Vagina (tissue), 2 donors: ENCODE measurements at places on chromosomes 7 and 10.

DNA sequence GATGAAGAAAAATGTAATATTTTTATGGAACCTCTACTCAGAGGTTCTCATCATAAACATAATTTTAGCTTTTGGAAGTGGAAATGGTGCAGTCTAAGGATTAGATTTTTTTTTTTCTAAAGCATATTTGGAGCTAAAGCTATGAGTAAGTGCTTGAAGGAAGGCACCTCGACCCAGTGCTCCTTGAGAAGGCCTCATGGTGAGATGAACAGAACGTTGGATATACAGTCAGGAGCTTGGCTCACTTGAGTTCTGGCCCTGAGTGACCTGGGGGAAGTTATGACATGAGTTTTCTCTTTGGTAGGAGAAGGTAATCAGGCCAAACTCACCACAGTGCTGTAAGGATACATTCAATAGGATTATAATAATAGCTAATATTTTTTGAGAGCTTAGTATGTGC is 163.3 kb downstream of the JCAD start:
- no peak for DNase-seq

DNA sequence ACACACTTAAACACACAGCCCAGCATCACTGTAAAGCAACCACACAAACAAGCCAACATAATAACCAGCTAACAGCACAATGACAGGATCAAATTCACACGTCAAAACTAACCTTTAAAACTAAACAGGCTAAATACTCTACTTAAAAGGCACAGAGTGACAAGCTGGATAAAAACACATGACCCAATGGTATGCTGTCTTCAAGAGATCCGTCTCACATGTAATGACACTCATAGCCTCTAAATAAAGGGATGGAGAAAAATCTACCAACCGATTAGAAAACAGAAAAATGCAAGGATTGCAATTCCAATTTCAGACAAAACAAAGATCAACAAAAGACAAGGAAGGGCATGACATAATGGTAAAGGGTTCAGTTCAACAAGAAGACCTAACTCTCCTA is 17.2 kb upstream of the PRSS58 start:
- DNase-seq = no peak

GRCh38 chr10:69871074-69871473 is 69.4 kb downstream of the COL13A1 start:
- no peak for DNase-seq

GRCh38 chr7:129902788-129903422 is 49.9 kb downstream of the UBE2H start:
- no peak for DNase-seq

GRCh38 chr10:35633006-35633980 is 8.8 kb downstream of the FZD8 start:
- DNase-seq = no peak

DNA sequence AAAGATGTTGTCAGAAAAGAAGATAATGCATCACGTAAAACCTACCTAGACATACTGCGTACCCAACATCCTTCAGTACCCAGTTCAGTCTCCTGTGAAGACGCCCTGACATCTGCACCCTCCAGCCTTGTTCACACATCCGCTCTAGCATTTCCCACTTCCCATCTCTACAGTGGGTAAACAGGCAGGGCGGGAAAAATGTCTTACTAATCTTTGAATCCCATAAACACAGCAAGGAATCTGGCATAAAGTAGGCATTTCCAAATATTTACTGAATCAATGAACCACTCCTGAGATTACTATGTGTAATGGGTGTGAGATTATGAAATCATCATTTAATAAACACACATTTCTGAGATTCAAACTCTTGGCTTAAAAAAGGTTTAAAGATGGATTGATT is 132.8 kb downstream of the GLI3 start:
- no peak for DNase-seq

GRCh38 chr7:138720286-138720685 is 19.1 kb upstream of the SVOPL start:
- DNase-seq = no peak

DNA sequence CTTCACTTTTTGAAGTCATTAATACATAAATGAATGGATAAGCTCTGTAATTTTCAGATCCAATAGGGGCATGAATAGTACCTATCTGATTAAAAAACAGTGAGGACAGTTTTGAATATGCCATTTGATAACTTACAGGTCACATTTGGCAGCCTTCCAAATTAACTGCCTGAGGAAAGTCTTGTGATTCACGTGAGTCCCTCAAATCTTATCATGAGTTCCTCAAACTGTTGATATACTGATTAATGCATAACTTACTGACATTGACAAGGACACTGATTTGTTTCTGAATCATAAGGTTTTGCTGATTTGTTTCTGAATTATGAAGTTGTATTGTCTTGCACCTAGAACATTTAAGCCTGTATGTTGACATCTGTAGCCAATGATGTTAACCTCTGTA is 55.1 kb downstream of the ANKMY2 start:
- no peak for DNase-seq

GRCh38 chr7:57579454-57579853 is 129.5 kb downstream of the ZNF716 start:
- DNase-seq = no peak

- DNase-seq = no peak
Measured at GRCh38 chr10:89805599-89806013, 104.2 kb downstream of the KIF20B start.

DNA sequence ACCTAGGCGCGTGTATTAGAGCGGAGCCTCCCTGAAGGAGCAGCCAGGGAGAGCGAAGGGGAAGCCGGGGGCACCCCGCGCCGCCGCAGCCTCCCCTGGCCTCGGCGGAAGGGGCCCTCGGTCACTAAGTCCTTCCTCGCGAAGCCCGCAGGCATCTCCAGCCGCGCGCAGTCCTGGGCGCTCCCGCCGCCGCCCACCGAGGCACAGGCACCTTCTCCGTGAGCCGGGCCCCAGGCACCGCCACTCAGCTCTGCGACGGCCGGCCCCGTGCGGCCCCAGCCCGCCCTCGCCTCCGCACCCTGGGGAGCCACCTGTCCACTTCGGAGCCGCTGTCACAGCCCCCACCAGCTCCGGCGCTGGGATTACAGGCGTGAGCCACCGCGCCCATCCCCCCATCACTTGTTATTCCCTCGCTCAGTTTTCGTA is 80.8 kb downstream of the ZNF467 start:
- no peak for DNase-seq

DNA sequence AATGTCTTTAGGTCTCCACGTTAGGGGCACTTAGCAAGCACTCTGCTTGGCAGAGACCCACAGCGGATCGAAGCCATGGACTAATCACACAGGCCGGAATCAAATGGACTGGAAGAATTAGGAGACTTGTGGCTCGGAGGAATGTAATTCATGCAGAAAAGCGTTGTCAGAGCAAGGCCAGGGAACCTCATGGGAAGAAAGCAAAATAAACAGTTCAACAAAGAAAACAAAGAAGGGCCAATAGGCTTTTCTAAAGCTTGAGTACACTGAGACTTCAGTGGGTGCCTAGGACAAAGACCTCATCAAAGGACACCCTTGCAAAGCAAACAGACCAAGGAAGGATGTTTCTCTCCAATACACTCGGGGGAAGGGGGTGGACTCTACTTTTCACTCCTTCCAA is 171.1 kb downstream of the GLI3 start:
- no peak for DNase-seq

- DNase-seq = no peak
Measured at GRCh38 chr10:59582058-59582457, 127.6 kb downstream of the SLC16A9 start.

DNA sequence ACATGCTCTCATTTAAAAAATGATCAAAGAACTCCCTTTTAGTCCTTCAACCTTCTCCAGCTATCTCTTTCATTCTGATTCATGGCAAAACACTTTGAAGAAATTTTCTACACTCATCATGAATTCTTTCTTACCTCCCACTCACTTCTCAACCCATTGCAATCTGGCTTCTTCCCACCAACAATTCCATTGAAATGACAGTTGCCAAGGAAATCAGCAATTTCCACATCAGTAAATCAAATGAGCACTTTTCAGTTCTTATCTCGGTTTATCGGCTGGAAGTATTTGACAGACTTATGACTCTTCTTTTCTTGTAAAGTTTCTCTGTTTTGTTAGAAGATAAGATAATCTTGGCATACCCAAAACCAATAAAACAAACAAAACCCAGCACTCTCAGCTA is 99.1 kb upstream of the CACNA2D1 start:
- DNase-seq = no peak

- no peak for DNase-seq
Measured at GRCh38 chr10:56231436-56231835, 129.6 kb downstream of the ZWINT start.

DNA sequence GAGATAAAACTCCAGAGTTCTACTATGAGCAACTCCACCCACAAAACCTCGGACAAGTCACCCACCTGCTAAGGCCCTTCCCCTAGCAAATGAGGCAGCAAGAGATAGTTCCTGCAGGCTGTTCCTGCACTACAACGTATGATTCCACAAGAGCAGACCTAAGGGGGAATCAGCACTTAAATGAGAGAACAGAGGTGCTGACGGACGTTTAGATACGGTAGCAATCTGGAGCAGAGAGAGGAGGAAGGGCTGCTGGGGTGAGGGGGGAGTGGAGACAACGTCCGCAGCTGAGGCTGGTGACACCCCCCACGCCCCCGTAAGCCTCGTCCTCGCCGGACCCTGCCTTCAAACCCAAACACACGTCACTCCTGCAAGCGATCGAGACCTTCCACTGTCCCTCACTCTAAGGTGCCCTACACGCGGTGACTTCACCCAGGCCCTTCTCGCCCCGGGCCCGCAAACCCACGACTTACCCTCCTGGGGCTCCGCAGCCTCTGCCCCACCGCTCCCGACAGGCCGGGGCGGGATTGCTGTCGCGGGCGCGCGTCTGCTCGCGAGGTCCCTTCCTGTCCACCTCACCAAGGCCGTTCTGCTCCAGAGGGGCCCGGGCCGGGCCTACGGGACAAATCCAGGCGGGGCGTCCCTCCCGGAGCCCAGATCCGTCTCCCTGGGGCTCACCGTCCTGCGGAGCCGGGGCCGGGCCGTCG is 635 bp downstream of the ZNF12 start:
- no peak for DNase-seq

DNA sequence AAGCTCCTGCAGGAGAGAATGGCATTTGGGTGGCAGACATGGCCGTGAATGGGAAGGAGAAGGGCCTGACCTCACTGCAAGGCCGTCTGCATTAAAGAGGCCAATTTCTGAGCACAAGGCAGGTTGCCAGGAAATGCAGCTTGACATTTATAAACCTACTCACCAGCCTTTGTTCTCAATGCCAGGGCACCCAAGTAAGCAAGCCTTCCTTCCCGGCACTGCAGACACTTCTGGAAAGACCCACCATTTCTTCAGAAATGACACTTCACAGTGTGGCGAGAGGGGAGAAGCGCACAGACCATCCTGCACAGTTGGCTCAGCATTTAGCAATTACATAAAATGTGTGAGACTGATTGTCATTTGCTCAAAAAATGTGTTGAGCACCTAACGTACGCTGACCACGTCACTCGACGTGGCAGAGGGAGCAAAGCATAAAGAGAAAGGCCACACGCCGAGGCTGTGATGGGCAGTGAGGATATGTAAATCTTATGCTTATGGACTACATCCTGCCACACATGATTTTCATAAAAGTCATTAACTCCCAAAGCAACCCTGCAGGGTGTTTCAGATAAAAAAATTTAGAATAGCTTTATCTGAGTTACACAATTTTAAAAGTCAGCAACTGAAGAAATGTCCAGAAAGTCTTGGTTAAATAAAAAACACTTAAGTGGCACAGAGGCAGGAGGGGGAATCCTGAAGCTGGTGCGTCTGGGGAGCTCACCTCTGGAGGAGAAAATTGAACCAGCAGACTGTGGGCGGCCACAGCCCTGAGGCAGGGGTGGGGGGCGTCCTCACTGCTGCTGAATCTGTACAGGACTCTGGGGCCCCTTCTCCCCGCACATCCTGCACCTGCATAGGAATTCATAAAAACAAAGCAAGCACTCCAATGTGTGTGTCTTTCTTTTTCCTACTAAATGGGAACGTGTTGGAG is 543.8 kb downstream of the PTPRN2 start:
- no peak for DNase-seq

DNA sequence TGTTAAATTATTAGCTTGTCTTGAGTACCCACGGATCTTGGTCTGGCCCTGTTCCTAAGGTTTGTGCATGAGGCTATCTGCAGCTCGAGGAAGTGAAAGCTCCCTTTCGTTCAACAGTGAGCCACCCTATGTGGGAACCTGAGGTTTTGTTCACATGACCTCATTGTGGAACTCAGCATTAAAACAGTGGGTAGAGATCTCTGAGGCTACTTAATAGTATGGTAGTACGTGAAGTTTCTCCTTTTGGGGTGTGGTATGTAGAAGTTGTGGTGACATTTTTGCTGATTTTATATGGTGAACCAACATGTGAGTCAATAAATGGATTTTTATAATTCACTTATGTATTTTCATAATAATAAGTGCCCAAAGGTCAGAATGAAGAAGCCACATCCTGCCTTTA is 252.7 kb upstream of the FERD3L start:
- no peak for DNase-seq

DNA sequence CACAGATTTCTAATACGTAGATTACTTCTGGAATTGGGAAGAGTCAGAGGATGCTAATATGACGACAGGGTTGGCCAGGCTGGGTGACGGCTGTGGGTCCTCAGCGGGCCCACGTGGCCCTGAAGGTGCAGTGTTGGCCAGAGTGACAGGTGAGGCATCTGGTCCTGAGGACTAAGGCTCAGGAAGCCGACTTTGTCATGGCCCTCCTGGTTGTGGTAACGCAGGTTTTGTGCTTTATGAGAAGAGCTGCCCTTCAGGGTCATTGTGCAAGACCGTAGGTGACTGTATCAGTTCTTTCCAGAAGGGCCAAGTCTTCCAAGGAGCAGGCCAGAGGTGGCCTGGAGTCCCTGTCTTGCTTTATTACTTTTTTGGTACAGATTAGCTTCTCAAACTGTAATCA is 2.5 kb downstream of the EIF3B start:
- DNase-seq = no peak

GRCh38 chr7:6198689-6199595 is 73.5 kb downstream of the CYTH3 start:
- no peak for DNase-seq

GRCh38 chr7:96449094-96449493 is 127.2 kb upstream of the SLC25A13 start:
- DNase-seq = no peak

DNA sequence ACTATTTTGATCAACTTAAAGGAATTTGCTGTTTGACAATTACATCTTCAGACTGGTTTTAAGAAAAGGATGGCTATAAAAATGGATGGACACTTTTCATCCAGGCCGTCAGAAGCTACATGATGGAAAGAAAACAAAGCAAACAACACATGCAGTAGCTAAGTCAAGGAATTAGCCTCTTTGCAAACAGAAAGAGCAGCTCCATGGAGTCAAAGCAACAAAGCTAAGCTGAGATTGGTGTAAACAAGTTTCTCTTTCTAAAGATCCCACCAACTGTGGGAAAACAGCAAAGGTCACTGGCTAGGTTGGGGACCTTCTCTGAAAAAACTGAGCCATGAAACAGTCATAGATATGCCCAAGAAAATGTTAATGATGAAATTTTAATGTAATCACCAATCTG is 98.9 kb downstream of the RNF133 start:
- DNase-seq = no peak

GRCh38 chr10:17216217-17216900 is 11.7 kb upstream of the VIM start:
- no peak for DNase-seq

- no peak for DNase-seq
Measured at GRCh38 chr7:76198202-76198601, 3.5 kb upstream of the SRRM3 start.
